T-cell (primary cell): ENCODE measurements at places on chromosomes 4 and X. TPM values are rescaled to one million over a fixed set of nuclear protein-coding genes. Genes with fewer than 3 reads are reported as not detected.

DNA sequence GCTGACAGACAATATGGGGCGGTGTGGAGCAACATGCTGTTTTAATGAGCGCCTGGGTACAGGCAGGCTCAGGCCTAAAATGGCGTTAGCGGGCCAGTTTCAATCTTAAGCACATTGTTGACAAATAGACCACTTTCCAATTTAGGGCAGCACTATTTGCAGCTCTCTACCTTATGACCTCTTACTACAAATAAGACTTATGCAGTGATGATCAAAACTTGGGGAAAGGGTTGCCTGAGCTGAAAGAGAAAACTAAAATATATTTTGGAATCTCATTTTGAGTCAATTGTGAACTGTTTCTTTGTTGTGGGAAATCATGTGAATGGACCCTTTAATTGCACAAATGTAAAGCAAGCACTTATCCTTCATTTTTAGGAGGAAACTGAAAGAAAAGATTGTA lies 25.5 kb upstream of the GPAT3 start:
- H3K27ac ChIP-seq = no peak overlapping the region
- H3K4me3 ChIP-seq = no peak overlapping the region
- H3K4me1 ChIP-seq = no peaks in the 10 kb centered on the region
- no peaks in the 10 kb centered on the region for H3K27me3 ChIP-seq

DNA sequence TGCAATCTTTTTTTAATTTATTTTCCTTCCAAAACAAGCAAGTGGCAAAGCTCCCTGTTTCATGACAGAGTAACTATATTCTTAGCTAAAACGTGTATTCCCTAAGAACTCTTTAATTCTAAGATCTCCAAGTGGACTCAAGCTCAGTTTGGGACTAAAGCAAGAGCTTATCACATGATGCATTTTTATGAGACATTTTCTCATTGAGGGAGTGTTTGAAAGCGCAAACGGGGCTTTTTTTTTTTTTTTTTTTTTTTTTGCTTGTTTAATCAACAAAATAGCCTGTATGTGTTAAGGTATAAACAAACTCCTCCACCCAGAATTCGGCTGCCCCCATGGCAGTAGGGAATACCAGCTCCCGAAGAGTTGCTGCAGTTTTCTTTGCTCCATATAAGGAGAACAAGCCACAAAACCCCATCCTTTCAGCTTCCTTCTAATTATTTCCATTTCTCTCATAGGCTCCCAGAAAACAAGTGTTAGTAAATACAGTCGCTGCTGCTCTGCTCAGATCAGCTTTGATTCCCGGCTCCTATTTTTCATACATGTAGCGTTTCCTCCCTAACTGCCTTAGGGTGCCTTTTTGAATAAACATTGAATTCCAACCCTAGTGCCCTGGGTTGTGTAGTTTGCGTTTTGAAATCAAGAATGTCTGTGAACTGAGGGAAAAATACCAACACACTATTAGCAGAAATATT lies 669 bp upstream of the PPARGC1A start:
- H3K36me3 ChIP-seq = no peaks in the 10 kb centered on the region
- no peak overlapping the region for H3K27ac ChIP-seq
- DNase-seq = no peak
- H3K27me3 ChIP-seq = peaks cover 2% of the 10 kb centered on the region

The REELD1 gene
- 0.65 TPM for total RNA-seq

DNA sequence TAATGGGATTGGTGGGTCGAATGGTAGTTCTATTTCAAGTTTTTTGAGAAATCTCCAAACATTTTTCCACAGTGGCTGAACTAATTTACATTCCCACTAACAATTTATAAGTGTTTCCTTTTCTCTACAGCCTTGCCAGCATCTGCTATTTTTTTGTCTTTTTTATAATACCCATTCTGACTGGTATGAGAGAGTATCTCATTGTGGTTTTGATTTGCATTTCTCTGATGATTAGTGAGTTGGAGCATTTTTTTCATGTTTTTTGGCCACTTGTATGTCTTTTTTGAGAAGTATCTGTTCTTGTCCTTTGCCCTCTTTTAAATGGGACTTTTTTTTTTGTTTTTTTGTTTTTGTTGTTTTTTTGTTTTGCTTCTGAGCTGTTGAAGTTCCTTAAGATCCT lies 200.0 kb upstream of the GK2 start:
- H3K36me3 ChIP-seq = no peaks in the 10 kb centered on the region
- no peak for DNase-seq
- H3K4me3 ChIP-seq = no peak overlapping the region
- no peaks in the 10 kb centered on the region for H3K27me3 ChIP-seq

DNA sequence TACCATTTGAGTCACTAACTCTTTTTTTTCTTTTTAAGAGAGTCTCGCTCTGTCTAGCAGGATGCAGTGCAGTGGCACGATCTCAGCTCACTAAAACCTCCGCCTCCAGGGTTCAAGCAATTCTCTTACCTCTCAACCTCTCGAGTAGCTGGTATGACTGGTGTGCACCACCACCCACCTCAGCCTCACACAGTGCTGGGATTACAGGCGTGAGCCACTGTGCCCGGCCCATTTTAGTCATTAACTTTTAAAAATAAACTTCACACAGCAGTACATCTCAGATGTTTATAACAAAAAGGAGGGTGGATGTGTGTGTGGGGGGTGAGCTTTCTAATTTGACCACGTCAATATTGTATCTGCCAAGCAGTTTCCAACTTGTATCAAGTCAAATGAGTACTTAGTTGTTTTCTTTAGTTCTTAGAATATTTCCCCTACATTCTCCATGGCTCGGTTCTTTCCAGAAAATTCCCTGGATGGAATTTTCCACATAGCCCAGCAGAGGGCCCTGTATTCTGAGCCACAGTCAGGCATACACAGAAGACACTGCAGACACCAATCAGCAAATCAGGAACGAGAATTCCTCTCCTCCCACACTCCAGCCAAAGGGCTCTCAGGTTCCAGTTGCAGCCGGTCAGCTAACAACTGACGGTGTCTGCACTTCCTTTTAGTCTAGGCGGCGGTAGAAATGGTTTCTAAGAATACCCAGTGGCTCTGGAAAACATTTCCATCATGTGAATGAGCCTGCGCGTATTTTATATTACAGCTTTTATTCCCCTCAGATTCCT lies 20.1 kb upstream of the ARAF start:
- no peak overlapping the region for H3K4me3 ChIP-seq
- no peak overlapping the region for H3K27ac ChIP-seq
- no peaks in the 10 kb centered on the region for H3K4me1 ChIP-seq
- no peaks in the 10 kb centered on the region for H3K36me3 ChIP-seq

DNA sequence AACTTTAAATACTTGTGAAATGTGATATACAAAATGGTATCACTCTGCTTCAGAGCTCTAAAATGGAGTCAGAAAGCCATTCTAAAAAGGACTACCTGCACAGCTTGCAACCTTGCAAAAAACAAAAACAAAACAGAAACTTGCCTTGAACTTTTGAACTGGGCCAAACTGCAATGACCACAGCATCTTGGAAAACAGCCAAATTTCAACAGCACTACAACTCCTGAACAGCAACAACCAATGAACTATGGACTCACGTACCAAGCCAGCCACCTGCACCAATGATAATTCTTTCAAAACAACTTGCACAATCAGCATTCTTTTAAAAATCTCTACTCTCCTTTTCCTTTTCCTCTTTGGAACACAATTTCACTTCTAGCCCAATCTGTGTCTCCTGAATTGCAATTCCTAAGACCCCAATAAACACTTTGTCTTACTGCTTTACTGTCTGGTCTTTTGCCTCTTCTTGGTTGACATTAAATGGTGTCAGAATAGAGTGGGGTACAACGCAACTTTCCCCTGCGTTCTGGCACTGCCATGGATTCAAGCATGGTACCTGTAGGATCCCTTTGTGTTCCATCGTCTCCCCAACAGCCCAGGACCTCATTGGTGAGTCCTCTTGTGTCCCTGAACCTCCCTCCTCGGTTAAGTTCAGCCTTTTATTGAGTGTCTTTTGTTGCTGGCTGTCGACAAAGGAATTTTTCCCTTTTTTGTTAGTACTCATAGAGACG lies 35.7 kb upstream of the FMR1 start:
- no peaks in the 10 kb centered on the region for H3K4me1 ChIP-seq
- no peaks in the 10 kb centered on the region for H3K27me3 ChIP-seq
- no peak overlapping the region for H3K4me3 ChIP-seq
- no peaks in the 10 kb centered on the region for H3K36me3 ChIP-seq
- DNase-seq = no peak
